Activated CD8-positive, alpha-beta memory T cell treated with anti-CD3 and anti-CD28 coated beads for 1 hour (primary cell): ENCODE measurements at places on chromosomes 7 and 10.

- DNase-seq, result no peak
Observed at GRCh38 chr10:121268863-121269432, 329.3 kb downstream of the FGFR2 start.

DNA sequence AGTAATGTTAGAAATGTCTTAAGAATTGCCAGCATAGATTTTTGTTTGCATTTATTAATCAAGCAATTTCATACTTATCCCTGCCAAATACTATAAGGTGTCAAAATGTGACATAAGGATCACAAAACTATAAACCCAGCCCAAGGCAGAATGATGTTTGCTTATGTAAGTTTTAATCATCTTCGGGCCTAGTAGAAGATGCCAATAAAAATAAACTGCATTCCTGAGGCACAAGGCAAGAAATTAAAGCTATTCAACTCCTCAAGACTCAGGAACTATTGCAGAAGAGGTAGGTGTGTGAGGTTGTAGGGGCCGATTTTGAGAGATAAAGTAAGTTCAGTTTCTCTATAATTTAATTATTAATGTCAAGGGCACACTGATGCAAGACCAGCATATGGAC lies 189.4 kb upstream of the AHR start:
- no peak for DNase-seq

DNA sequence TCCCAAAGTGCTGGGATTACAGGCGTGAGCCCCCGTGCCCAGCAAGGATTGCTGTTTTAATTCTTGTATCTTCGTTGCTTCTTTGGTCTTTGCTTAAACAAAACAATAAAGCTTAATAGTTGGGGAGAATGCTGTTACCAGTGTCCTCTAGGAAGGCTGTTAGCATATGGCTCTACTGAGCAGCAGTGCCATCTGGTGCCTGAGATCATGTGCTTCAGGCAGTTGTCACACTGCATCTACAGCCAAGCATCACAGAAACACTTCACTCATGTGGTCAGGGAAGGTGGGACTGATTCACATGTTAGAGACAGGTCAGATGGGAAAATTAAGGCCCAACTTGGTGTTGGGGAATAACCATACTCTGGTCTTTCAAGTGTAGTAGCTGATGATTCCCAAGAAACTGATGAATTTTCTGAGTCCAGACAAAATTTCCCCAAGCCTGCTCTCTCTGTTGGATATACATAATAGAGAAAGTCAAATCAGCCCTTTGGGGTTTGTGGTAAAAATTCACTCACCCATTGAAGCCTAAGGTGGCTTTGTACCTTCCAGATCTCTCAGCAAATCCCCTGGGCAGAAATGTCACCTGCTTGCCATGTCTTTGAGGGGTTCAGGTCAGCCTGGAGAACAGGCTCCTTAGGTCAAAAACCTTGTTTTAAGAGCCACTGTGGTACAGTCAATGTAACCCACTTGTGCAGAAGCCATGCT lies 28.4 kb downstream of the UBE2D4 start:
- no peak for DNase-seq

- no peak for DNase-seq
Observed at GRCh38 chr7:127907110-127908040, 123.9 kb downstream of the LRRC4 start.

- no peak for DNase-seq
Observed at GRCh38 chr10:100155936-100156335, 29.9 kb downstream of the ERLIN1 start.

GRCh38 chr7:151769188-151769821 lies 107.6 kb downstream of the PRKAG2 start:
- DNase-seq, result peak; percentile 32

GRCh38 chr10:132417257-132417910 lies 20.4 kb downstream of the PWWP2B start:
- DNase-seq, result no peak

GRCh38 chr7:8259586-8260222 lies 2.3 kb downstream of the ICA1 start:
- DNase-seq, result no peak

- DNase-seq, result no peak
Observed at GRCh38 chr7:18046601-18047000, 19.0 kb upstream of the PRPS1L1 start.

GRCh38 chr10:113340282-113340681 lies 212.6 kb upstream of the HABP2 start:
- DNase-seq, result no peak

GRCh38 chr10:106493226-106493625 lies 671.3 kb downstream of the SORCS1 start:
- no peak for DNase-seq

DNA sequence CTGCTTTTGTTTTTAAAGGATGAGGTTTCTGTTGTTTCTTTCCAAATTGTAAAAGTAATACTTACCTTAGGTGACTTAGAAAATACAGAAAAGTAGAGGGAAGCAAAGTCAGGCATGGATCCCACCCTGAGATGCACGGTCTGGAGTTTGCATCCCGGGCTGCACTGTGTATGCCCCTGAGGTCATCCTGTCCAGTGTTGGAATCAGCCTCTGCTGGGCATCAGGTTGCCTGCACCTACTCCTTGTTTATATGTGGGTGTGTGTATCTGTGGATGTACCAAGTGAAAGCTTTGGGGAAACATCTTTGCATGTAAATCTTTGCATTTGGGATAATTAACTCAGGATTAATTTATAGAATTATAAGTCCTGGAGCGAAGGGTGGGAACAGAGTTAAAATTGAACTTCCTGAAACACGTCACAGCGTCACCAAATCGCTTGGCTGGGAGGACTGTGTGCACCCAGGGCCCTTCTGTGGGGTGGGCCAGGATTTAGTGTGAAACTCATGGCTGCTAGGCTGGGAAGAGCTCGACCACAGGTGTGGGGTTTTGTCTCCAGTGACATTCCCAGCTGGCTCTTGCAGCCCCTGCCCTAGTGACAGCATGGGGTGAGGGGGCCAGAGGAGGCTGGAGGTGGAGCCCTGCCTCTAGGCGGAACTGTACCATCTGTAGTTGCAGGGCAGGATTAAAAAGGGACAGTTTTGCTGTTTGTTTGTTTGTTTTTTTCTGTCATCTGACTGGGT lies 27.9 kb downstream of the GTF2IRD1 start:
- no peak for DNase-seq

DNA sequence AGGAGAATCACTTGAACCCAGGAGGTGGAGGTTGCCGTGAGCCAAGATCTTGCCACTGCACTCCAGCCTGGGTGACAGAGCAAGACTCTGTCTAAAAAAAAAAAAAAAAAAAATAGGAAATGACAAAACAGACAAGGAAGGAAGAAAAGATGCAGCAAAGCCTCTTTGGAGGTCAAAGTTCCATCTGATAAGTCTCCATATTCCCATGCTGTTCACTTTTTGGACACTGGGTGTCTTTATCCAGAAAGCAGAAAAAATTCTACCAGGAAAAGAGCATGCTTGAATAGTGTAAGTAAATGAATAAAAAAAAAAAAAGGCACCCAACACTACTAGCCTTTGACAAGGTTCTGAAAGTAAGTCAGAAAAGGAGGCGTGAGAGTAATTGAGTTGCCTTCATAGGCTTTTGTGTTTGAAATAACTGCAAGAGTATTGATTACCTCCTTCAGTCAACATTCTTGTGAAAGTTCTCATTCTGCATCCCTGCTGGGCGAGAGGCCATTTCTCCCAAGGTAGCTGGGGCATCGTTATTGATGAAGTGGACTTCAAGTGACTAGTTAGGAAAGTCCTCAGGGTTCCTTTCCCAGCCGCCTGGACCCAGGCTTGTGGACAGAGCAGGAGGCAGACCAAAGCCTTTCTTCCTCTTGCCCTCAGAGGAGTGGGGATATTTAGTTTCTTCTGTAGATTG lies 133.3 kb upstream of the KIF5B start:
- no peak for DNase-seq

DNA sequence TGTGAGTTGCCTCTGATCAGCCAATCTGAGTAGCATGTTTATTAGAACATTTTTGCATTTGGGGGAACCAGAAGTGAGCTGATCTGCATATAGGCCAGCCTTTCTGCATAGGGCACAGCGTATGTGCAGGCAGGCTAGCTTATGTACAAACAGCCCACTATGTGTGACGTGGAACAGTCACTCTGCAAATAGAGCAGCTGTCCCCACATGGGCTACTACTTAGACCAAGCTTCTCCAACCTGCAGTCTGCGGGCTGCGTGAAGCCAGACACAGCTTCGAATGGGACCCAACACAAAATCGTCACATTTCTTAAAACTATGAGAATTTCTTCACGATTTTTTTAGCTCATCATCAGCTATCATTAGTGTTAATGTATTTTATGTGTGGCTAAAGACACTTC lies 134.1 kb upstream of the FAM20C start:
- no peak for DNase-seq

DNA sequence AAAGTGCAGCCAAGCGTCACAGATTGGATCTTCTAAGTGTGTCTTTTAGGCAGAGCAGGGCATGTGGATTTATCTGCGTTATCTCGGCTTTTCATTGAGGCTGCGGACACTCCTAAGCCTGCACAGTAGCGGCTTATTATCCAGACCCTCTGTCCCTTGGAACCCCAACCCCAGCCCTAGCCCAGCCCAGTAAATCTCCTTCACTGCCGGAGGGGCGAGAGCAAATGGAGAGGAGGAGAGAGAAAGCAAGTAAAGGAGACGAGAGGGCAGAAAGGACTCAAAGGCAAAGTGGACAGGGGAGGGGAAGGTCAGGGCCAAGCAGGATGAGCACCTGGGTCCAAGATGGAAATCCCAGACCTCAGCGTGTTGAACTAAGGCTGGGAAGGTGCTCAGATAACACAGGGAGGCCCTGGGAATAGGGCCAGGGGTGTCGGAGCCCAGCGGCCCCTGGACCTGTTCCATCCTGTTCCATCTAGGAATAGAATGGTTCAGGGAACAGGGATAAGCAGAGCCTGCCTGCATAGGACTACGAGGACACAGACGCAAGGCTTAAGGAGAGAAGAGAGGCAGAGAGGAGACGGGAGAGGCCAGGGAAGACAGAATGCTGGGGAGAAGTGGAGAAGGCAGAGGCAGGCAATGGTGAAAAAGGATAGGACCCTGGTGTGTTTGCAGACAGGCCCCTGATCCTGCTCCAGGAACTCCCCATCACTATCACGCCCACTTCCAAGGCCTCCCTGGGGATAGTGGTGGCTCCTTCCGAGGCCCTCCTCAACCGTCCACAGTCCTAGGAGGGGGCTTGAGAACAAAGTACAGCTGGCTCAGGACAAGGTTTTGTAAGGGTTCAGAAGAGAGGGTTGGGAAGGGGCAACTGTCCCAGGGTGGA lies 99.6 kb downstream of the CHST15 start:
- no peak for DNase-seq

DNA sequence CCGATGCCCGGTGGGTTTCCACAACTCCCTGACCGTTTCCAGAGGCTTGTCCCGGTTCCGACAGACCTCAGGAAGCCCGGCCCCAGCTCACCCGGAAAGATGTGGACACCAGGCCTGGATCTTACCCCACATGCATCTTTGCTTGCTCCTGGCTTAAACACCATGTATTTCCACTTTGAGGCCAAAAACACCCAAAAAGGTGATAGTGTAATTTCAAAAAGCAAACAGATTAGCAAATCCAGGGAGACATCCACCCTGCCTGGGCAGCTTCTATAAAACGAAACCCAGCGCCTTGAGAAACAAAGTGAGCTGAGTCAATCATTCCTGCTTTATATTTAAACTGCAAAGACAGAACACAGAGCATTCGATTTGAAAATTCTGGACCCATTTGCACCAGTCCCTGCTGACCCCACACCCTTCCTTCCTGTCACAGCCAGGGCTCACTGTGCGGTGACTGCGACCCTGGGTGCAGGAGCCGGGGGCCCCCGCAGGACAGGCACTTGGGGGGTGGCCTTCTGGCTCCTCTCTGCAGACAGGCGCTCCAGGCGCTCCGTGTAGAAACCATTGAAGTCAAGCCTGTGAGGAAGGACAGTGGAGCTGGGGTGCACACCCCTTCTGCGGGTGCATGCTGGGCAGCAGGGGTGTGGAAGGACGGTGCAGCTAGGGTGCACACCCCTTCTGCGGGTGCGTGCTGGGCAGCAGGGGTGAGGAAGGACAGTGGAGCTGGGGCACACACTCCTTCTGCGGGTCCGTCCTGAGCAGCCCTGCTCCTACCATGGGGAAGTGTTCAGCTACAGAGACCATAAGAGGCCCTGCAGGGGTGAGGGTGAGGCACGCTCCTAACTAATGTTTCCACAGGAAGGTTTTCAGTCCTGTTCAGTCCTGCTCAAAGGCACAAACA lies 2.9 kb upstream of the ADAM8 start:
- no peak for DNase-seq

- DNase-seq, result no peak
Observed at GRCh38 chr7:149748076-149748874, 25.1 kb downstream of the ZNF467 start.

DNA sequence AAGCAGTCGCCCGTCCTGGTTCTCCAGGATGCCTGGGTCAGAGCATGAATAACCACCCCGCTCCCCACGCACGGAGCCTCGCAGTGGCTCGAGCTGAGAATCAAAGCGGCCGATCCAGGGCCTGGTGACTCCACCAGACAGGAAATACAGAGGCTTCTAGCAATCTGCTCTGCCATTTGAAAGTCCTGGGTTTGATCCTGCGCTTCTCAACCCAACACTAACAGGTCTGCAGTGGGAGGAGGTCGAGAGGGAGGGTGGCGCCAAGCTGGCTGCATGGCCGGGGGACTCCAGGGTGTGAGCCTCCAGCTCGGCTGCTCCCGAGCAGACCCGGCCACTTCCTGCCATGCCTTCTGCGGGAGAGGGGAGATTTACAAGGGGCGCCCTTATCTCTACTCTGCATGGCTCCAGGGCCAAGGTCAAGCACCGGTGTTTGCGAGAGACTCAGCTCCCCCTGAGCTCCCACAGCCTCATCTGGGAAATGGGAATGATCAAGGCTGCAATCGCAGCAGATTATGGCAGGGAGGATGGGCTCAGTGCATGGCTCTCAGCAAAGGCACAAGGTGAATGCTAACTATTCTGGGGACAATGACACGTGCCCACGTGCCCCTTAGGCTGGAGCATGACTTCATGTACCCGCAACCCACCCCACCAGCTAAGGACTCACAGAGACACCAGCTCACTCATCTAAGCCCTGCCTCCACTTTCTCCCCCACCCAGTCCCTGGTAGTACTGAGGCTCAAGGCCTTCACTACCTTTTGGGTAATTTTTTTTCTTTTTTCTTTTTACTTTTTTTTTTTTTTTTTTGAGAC lies 73.9 kb upstream of the TNRC18 start:
- DNase-seq, result no peak
